ENCODE measurements at places on chromosomes 11 and 22.

GRCh38 chr11:2809854-2810253 lies 75.7 kb downstream of the CDKN1C start:
- no peak for DNase-seq

DNA sequence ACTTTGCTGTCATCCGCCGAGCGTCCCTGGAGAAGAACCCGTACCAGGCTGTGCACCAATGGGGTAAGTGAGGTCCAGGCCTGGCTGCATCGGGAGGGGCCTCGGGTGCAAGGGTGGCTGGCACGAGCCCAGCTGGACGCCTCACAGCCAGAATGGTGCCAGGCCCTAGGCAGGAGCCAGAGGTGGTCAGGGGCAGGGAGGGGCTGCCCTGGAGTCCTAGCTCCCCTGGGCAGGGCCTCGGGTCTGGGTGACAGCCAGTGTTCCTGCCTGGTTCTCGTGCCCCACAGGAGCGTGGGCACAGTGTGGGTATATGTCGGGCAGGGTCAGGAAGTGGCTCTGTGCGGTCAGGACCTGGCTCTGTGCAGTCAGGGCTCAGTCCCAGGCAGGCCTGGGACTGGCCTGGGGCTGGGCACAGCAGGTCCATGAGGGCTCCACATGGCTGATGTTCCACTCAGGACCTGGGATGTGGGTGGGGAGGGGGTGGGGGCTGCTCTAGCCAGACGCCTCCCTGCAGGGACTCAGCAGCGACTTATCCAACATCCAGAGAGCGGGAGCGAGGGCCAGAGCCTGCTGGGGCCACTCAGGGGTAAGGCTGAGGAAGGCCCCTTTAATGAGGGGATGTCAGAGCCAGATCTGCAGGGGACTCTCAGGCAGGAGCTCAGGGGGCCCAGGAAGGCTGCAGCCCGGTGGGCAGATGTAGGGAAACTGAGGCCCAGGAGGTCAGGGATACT lies 1.2 kb downstream of the TSPAN32 start:
- peak; percentile 11 for DNase-seq

- no peak for DNase-seq
Observed at GRCh38 chr11:125517116-125517770, 21.2 kb upstream of the FEZ1 start.

DNA sequence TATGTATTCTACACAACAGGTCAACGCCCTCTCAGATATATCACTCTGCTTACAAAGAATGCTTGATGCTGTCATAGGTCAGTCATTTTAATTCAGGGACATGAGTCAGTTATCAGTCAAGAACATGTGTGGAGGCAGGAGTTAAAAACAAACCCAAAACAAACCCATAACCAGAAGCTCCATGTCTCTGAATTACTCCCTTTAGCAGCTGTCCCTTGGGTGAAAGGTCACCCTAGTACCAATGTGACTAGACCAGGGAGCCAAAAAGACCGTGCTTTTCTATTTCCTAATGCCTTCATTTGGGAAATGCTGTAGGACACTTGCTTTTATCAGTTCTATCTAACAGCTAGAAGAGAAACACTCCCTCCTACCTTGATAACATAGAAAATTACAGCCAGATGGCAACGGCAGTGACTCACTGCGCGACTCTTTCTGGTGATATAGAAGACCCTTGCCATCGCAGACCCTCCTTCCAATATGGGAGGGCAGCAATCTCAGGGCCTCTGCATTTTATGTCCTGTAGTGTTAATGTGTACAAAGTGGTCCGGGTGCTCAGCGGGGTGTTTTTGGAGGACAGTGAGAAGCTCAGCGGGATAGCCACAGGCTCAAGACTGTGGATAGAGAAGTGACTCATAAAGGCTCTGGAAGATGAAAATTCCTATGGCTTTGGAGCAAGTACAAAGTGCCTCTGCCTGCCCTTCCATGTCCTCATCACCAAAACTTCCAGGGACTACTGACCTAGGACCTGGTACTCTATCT lies 24.8 kb downstream of the APOL5 start:
- DNase-seq = no peak

GRCh38 chr11:28528217-28528616 lies 420.0 kb downstream of the METTL15 start:
- DNase-seq = no peak

DNA sequence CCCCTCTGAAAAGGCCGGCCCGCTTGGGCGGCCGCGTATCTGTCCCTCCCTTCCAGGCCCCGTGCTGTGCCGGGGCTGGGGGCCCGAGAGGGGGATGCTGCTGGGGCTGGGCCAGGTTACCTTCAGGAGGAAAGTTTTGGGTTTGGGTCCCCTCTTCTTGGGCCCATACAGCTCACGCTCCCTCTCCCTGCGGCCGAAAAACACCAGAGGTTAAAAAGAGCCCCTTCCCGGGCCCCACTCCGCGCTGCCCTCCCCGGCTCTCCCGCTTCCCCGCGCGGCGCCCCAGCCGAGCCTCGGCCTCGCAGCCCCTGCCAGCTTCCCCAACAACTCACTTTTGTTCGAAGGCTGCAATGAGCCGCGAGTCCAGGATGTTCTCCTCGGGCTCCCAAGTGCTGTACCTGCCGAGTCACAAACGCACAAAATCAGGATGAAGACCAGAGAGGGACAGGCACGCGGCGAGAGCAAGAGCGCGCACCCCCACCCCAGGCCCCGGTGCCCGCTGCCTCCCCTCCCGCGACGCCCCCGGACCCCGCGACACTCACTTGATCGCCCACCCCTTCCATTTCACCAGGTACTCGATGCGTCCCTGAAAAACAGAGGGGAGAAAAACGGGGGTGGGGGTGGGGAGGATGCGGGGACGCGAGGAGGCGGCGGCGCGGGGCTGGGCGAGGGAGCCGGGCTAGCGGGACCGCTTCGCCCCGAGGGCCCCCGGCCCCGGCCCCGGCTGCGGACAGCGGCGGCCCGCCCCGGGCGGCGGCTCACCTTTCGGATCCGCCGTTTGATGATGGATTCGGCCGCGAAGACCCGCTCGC lies 450 bp downstream of the CBX6 start:
- DNase-seq = peak; percentile 32

DNA sequence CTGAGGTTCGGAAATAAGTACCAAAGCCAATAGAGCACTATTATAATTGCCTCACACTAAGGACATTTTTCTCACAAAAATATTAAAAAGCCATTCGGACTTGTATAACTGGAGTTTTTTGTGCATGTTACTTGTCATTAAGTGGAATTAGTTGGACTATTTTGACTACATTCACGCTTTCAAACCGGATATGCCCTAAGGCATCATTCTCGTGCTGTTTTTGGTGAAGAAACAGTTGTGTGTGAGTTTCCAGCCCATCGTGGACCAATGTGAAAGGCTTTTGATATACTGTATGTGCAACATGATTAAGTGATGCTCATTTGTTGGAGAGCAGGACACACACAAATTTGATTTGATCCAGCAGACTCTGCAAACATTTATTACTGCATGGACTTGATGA lies 192.8 kb downstream of the PGR start:
- DNase-seq = no peak

DNA sequence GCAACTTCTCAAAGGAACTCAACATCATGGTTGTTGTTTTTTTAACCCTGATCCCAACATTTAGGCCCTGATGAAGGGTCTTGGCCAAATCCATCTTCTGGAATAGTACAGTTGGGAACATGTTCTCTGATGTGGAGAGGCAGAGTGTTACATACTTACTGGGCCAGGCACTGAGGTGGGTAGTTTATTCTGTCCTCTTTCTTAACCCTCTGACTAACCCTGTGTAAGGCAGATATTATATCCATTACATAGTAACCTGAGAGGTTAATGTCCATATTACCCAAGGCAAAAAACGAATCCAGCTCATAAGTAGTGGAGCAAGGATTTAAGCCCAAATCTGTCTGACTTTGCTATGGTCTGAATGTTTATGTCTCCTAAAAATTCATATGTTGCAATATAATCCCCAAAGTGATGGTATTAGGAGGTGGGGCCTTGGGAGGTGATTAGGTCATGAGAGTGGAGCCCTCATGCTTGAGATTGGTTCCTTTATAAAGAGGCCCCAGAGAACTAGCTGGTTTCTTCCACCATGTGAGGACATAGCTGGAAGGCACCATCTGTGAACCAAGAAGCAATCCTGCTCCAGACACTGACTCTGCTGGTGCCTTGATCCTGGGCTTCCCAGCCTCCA lies 16.3 kb downstream of the PPFIBP2 start:
- DNase-seq = no peak

GRCh38 chr22:19844377-19845053 lies 10.2 kb downstream of the GNB1L start:
- DNase-seq = peak; percentile 23

DNA sequence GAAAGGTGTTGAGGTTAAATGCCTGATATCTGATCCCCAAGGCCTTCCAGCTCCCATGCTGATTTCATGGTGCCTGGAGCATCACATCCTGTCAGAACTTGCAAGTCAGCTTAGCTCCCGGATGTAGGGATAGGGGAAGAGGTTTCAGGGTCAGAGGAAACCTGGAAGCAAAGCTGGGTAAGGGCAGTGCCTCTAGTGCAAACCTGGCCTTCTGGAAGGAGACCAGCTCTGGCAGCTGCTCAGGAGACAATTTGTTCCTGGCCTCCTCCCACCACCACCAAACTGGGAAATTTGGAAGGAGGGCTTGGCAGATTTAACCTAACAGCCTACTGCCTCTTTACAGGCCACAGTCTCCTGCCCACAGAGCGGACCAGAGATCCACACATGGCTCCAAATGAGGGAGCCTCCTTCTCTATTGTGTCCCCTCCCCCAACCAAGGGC lies 9.2 kb upstream of the TSKU start:
- DNase-seq = no peak

GRCh38 chr11:33065445-33066178 lies 26.2 kb downstream of the TCP11L1 start:
- peak; percentile 78 for DNase-seq

GRCh38 chr11:132626446-132626845 lies 905.9 kb downstream of the OPCML start:
- DNase-seq = no peak

DNA sequence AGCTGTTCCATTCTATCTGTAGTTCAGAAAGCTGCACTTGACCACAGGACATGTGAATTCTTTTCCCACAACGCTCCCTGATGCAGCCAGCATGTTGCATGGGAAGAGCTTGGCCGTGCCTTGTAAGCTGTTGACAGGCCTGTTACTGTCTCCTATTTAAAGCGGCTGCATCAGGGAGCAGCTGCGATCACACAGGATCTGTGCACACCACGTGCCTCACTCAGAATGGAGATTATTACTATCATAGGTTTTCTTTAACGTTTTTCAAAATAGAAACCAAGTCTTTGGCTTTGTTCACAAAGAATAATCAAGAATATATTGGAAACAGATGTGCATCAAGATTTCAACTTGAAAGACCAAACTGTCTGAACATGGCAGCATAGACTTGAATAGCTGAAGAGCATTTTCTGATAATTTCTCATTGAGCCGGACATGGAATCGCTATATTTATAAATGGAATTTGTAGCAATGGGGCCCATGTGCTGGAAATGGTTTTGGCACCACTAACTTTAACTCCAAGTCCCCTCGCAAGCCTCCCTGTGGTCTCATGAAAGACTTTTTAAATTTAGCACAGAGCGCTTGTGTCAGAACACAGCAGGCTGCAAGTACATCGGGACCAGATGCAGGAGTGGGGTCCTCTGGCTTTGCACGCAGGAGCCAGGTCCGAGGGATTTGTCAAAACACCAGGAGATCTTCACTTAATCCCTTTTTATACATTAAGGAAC lies 40.8 kb upstream of the MYO18B start:
- no peak for DNase-seq
